Epithelial cell of proximal tubule (primary cell): ENCODE measurements at places on chromosomes 1 and 21. TPM values are rescaled to one million over a fixed set of nuclear protein-coding genes. Genes with fewer than 3 reads are reported as not detected.

GRCh38 chr1:93904228-93904627, 5.0 kb downstream of the GCLM start:
- no peak for DNase-seq

GRCh38 chr1:209516771-209517680, 66.5 kb upstream of the CAMK1G start:
- DNase-seq = no peak

- no peak for DNase-seq
Observed at GRCh38 chr1:24915816-24916602, 14.1 kb downstream of the RUNX3 start.

- no peak for DNase-seq
Observed at GRCh38 chr1:212401042-212401441, 13.6 kb downstream of the PACC1 start.

Gene GSTM5
- total RNA-seq = not detected in 2 replicates

Gene PAX7
- not detected in 2 replicates for total RNA-seq

Gene FOXD3
- not detected in 2 replicates for total RNA-seq
